AG10803 (cell line): ENCODE measurements at places on chromosomes 16 and 17.

- peak; percentile 13 for DNase-seq
Observed at GRCh38 chr17:29407856-29408255, 17.7 kb downstream of the TAOK1 start.

DNA sequence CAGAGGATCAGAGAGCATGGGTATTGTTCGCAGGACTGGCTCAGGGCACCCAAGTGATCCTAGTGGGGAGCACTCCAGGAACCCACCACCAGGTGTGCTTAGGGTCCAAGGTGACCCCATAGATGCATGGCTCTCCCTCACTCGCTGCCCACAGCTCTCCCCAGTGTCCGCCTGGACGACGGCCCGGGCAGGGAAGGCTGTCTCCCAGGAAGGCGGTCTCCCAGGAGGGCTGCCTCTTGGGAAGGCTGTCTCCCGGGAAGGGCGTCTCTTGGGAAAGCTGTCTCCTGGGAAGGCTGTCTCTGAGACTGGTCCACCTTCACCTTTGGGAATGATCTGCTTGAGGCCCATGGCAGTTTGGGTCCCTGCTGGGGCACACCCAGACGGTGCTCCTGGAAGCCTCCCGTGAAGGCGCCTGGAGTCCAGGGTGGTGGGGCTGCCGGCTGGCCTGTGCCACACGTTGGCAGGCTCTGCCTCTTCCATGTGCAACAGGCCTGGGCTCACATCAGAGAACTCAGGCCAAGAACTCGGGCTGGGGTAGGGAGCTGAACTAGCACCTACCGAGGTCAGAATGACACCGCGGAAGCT is 5.0 kb downstream of the ECI1 start:
- no peak for DNase-seq

DNA sequence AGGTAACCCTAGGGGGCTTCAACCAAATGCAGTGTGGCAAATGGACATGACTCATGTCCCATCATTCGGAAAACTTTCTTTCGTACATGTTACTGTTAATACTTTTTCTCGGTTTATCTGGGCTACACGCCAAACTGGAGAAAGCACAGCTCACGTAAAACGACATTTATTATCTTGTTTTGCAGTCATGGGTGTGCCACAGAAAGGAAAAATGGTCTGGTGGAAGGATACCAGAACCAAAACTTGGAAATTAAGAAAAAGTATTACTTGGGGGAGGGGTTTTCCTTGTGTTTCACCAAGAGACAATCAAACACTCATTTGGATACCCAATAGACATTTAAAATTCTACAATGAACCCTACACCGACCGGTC is 23.6 kb downstream of the ALOX15B start:
- no peak for DNase-seq

GRCh38 chr16:17318238-17318637 is 152.5 kb downstream of the XYLT1 start:
- peak; percentile 82 for DNase-seq

GRCh38 chr17:78239489-78239931 is 8.1 kb downstream of the TMEM235 start:
- DNase-seq: no peak

- DNase-seq: no peak
Observed at GRCh38 chr16:71354156-71354555, 4.4 kb upstream of the CALB2 start.

GRCh38 chr16:85918436-85918835 is 19.5 kb downstream of the IRF8 start:
- DNase-seq: no peak

GRCh38 chr16:55376567-55377167 is 52.7 kb downstream of the IRX6 start:
- DNase-seq: no peak

DNA sequence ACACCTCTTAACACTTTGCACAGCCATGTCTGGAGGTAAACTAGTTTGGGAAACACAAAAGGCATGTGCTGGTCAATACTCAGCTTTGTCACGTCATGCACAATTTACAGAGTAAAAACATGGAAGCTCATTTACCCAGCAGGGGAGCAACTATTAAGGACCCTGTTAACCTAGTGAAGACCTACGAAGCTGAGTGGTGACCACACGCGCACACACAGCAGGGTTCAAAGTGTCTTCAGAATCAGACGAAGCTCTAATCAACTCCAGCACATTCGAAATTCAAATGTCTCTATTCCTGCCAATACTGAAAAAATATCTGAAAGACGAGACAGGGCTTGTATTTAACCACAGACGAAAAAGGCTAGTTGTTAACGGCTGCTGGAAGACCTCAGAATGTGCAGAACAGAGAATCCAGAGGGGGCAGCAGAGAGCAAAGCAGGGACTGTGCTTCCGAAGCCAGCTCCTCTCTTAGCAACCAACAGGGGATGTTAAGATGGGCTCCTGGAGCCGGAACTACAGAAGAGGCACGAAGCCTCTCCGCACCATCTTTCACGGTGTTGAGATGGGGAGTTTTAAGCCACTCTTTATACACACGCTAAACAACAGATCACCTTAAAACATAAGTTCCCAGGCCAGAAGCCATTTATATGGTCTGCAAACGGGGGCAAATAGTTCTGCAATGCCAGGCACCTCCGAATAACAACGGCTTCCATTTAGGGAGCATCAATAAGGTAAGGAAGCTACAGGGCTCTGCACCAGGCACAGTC is 45.7 kb downstream of the CMTM4 start:
- DNase-seq: peak; percentile 81

DNA sequence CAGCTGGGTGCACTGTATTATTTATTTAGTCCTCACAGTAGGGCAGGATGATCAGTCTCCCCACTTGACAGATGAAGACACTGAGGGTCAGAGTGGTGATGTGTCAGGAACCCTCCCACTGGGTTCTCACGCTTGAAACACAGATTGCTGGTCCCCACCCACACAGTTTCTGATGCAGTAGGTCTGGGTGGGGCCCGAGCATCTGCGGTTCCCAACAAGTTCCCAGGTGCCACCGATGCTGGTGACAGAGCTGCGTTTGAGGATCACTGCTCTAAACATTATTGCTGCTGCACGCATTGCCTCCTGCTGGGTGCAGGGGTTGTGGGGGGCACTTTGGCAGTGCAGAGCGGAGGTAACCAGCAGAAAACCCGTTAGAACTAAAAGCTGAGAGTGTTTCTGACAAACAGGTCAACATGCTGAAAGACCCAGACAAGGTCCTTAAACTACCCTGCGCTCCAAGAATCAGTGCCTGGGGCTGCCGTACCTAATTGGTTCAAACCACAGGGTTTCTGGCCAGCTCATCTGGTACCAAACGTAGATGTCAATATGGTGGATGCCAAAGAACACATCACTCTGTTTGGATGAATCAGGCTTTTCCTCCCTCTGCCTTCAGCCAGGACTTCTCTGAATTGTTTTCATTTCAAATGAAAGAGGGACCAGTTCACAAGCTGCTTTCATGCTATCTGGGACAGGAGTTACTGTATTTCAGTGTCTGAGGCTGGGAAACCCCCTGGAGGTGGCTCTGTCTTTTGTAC is 76.0 kb downstream of the ABCC1 start:
- peak; percentile 86 for DNase-seq

GRCh38 chr16:25419681-25420080 is 162.0 kb upstream of the ZKSCAN2 start:
- DNase-seq: no peak

DNA sequence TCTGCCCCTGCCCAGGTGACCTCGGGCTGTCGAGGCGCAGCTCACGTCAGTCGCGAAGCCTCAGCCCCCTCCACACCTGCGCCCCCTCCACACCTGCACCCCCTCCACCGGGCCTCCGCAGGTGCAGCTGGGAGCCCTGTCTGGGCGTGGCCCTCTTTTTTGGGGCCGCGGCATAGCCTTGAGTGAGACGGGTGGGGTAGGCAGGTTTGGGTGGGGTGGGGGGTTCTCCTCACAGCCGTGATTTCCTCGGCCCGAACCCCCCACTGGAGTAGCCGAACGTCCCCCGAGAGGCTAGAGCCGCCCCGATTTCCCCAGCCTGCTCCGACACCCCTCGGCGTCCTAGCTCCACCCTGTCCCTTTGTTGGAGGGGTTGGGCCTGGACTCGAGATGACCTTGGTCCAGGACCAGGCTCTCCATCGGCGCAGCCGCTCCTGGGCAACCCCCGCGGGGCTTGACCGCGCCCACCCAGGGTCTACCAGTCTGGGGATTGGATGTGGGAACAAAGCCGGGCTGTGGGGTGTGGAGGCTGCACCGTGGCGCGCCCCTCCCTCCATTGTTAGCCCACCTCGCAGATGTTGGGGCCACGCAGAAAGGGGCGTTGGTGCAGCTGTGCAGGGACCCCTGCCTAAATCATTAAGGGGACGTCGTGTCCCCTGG is 626 bp downstream of the TUBB3 start:
- no peak for DNase-seq

- no peak for DNase-seq
Observed at GRCh38 chr17:55405600-55405999, 16.0 kb downstream of the MMD start.

DNA sequence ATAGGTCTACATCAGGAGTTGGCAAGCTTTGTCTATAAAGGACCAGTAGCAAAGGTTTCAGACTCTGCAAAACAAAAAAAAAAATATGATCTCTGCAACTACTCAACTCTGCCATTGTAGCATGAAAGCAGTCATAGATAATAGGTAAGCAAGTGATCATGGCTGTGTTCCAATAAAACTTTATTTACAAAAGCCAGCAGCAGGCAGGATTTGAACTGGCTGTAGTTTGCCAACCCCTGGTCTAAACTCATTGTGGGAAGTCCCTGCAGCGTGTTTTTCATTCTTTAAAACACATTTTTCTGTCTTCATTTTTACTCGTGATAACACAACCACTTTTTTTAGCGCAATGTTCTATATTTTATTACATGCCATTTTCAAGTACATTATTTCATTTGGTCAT is 127.5 kb upstream of the COX10 start:
- no peak for DNase-seq

GRCh38 chr16:90077240-90077756 is at the start of gene PRDM7:
PRDM7 (minus strand) TSS chr16:90077331; CDS start chr16:90075910, 1,421 bp downstream.
- peak; percentile 93 for DNase-seq

DNA sequence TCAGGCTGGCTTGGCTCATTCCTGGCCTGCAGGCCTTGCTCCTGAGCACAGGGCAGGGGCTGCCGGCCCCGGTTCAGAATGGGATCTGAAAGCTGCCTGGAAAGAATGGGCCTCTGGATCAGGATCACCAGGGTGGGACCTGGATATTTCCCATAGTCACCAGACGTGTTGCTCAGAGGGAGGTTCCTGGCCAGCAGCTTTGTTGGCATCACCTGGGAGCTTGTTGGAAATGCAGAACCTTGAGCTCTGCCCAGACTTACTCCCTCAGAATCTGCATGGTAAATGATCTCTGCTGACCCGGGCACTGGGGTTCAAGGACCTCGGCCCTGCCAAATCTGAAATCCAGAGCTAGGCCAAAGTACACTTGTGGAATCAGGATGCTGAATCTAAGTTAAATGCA is 29.5 kb upstream of the MED9 start:
- no peak for DNase-seq

DNA sequence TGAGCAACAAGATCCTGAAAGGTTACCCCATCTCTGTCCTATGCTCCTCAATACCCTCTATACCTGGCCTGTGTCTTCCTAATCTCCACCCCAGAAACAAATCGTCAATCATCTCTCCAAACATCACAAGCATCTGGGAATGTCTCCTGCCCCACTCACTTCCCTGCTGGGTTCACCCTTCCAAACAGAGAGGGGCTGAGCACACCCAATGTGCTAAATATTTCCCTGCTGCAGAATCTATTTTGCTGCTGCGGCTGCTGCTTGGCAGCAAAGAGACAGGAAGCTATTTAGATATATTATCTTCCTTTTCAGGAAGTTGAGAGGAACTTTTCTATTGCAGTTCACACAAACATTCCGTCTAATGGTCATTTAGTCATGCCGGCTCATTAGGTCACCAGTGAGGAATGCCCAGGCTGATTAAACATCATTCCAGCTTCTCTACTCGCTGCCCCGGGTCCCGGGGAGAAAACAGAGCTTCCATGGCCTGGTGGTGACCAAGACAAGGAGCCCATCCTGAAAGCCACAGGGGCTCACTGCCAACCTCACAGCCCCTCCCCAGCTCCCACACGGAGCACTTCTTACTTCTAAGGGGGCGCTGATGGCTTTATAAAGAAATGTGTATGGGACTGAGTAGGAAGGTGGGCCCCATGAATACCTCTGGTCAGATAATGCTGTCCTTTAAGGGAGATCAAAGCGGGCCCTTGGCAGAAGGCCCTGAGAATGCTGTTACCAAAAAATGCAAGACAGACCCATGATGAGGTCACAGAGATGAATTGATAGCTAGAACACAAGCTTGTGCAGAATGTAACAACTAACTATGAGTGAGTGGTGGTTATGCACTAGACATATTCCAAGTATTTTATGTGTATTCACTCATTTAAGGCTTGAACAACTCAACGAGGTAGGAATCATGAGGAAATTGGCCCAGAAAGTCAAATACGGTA is 218.3 kb downstream of the SOX9 start:
- DNase-seq: peak; percentile 91

- DNase-seq: peak; percentile 60
Observed at GRCh38 chr16:66036184-66036583, 330.3 kb upstream of the CDH5 start.

GRCh38 chr17:40903129-40903847 is 18.2 kb upstream of the KRT20 start:
- peak; percentile 35 for DNase-seq

DNA sequence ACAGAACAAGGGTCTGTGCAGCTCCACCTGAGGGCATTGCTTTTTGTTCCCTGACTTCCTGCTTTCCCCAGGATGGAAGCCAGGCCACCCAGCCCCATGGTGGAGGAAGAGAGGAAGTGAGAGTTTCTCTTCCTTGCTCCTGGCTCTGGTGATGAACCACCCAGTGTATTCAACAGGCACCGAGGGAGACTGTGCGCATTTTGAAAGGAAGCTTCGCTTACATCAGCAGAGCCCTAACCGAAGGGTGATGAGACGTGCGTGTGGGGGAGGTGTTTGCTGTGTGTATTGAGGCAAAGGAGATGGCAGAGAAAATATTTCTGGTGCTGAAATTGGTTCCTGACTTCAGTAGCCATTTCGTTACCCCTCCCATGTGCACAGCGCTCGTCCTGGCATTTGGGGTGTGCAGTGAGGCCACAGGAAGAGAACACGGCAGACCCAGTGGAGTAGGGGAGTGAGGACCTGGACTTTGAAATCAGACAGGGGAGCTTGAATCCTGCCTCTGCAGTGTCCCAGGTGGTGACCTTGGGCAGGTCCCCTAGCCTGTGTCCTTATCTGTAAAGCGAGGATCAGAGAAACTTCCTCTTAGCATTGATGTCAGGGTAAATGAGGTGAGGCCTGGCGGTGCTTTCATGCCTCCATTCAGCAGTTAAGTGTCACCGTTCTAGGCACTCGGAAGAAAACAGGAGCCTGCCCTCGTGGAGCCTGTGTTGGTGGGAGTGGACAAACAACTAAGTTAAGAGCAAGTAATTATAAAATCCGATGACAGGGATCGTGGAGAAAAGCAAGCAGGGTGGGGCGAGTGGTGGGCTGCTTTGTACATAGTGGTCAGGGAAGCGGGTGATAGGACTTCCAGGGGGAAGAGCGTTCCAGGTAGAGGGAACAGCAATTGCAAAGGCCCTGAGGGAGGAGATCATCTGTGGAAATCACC is 7.4 kb downstream of the CMIP start:
- DNase-seq: no peak

DNA sequence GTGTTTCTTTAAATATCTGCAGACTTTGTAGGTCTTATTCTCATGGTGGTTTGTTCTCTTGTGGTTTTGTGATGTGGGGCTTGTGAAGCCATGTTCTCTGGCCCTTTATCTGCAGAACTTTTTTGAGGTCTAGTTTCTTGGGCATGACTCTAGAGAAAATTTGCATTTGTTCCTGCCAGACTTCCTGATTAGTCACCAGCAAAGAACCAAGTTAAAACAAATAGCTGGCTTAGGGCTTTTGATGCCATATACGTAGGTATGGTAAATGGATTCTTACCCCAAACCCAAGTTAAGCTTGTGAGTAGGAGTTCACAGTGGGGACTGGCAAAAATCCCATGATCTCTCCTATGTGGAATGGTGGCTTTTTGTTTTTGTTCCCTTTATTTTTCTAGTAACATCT is 68.7 kb upstream of the IRX3 start:
- peak; percentile 15 for DNase-seq
